Naive thymus-derived CD4-positive, alpha-beta T cell (primary cell): ENCODE measurements at places on chromosomes 3 and 15.

DNA sequence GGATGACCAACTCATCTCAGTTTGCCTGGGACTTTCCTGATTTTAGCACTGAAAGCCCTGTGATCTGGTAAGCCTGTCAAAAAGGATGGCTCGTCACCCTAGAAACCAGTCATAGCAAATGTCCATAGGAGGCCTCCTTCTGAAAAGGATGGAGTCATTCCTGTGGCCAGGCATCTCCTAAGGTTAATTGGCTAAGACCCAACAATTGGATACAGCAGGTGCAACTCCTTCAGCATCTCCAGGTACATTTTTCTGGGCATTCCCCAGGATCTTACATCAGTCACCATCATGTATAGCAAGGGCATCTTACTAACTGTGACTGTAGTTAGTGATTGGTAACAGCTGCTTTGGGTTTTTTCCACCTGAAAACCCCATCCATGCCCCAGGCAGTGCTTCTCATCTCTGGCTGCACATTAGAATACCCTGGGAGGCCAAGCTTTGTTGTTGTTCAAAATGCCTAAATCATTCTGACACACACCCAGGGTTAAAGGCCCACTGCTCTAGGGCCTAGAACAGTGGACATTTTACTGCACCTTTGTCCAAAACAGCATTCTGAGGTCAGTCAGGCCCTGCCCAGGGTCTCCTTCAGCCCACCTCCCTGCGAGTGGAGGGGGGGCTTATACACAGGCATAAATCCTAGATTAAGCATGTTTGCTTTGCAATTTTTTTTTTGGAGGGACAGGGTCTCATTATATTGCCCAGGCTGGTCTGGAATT, 28.3 kb upstream of the GALNT15 start:
- DNase-seq: no peak

DNA sequence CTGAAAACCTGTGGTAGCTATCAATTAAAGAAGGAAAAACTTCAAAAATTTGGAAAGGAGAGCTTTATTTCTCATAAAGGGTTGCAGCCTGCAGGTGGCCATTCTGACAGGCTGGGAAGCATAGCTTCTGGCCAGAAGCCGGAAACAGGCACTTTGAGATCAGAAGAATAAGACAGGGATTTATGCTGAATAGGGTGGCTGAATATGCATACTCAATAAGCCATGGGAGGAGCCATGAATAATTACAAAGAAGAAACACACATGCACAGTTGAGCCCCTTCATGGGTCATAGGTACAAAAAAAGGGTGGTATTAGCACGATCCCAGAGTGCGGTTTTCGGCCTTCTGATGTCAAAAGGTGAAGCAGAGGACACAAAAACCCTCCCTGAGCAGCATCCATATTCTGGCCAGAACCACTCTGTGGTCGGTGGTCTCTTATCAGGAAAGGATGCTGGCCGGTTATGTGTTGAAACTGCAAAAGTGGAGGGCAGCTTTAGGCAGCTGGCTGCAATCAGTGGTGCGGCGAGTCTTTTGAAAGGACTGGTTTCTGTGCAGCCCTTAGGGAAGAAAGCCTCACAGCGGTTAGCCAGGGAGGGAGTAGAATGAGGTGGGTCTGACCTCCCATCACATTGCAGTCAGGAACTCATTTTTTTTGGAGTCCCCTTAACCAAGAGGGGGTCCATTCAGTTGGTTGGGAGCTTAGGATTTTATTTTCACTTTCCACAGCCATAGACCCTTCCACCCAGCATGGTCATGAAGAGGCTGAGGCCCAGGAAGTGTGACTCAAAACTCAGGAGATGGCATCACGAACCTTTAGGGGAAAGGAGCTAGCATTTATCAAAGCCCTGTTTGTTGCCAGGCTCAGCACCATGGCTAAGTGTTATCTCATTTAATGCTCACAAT, 34.7 kb upstream of the CCDC174 start:
- no peak for DNase-seq

- DNase-seq: no peak
Observed at GRCh38 chr3:13621381-13622221, 72.7 kb downstream of the FBLN2 start.

DNA sequence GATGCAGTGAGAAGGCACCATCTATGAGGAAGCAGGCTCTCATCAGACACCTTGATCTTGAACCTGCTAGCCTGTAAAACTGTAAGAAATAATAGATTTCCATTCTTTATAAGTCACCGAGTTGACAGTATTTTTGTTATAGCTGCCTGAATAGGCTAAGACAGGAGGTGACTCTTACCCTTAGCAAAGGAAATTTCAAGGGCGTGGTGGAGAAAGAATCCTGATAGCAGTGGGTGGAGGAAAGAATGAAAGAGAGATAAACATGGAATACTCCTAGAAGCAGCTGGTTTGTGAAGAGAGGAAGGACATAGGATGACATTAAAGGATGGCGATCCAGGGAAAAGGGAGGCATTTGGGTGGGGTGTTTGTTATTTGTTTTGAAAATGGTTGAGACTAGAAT, 41.4 kb downstream of the SIDT1 start:
- DNase-seq: no peak

- no peak for DNase-seq
Observed at GRCh38 chr3:160735826-160736225, 20.2 kb upstream of the PPM1L start.

GRCh38 chr3:179541596-179541995, 21.1 kb upstream of the ACTL6A start:
- no peak for DNase-seq

DNA sequence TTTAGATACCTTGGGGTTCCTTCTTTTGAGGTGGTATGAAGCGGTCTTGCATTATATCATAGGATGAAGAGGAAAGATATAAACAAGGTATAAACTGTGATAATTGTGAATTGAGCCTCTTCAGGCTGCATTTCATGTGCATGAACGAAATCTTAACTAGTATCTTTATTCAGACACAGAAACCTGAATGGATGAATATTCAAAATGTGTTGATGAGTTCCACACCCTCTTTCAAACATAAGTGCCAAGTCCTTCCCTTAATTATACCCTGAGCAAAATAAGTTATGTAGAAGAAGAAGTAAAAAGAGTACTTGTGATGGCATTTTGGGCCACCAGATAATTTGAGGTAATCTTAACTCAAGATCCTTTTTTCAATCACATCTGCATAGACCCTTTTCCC, 103.1 kb upstream of the CFAP20DC start:
- DNase-seq: no peak

DNA sequence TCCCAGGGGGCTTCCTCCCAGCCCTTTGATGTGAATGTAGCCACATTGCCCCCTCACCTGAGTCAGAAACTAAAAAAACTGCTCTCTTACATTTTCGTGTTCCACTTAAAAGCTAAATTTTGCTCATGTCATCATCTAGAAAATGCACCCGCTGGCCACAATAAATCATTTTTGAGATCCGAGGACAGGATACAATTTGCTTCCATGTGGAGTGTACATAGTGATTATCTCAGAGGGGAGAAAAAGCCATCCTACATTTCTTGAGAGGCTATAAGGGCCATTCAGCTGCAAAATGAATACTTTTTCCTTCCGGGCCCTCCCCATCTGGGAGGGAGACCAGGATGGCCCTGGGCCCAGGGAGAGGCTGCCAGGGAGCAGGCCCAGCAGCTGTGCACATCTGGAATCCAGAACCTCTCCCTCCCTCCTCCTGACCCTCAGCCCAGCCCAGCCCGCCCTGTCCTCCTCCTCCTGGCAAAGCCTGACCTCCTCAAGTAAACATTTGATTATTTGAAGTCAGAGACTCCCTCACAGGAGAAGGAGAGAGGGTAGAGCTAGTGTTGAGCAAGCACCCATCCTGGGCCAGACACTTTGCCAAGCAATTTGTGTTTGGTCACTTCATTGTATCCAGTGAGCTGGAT, 59.1 kb downstream of the CORO2B start:
- no peak for DNase-seq

DNA sequence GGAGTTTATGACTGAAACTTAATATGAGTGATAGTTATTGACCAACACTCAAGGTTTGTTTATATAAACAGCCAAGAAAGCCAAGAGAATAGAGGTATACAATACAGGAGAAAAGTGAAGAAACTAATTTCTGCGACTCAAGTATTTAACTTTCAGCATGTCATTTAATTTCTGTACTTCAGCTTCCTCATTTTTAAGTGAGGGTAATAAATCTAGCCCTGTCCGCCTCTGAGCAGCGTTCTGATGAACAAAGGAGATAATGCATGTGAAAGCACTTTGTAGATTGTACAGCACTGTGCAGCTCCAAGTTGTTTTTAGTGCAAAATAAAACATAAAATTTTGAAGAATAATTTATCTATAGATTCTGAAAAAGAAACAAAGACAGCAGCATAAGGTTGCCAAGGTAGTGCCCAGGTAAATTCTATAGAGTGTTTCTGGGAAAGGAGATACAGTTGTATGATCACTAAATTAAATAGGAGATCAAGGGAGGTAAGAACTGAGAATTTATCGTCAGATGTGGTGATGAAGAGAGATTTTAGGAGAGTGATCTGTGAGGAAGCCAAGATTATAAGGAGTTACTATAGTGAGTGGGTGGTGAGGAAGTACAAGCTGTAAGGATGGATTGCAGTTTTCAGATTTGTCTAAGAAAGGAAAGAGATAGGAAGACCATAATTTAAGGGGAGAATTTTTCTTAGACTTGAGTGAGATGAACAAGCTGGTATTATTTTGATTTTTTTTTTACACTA, 71.3 kb downstream of the RASA2 start:
- no peak for DNase-seq

GRCh38 chr3:35664460-35664919, 25.2 kb downstream of the ARPP21 start:
- DNase-seq: no peak

- no peak for DNase-seq
Observed at GRCh38 chr3:165744025-165744424, 93.2 kb downstream of the BCHE start.
